ENCODE measurements at places on chromosomes 6 and 20.

GRCh38 chr6:139925894-139926641 lies 551.6 kb upstream of the CITED2 start:
- no peak for DNase-seq

DNA sequence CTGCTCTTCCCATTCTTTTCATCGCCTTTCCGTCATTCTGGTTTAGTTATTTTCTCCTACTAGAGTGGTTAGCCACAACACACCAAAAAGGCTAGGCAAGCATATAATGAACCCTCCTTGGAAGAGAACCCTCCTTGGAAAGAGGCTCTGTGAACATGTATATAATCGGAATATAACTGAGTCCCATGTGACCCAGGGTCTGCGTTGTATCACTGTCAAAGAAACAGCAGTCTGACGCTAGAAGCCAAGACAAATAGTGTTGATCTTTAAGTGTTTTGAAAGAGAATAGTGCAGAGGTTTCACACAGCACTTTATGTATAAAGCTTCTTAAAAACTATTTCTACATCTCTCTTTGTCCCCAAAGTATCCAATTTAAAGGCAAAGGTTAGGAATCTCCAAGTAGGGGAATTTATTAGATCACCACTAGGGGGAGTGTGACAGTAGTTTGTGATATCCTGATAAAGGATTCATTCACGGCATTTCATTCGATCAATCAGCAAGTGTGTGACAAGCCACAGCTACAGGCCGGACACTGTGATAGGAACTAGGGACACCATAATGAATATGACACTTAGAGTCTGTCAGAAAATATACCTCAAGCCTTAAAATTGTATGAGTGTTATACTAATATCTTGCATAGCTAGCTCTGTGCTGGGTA lies 395.3 kb downstream of the CD109 start:
- DNase-seq: no peak

- no peak for DNase-seq
Measured at GRCh38 chr6:147077251-147077650, 127.0 kb upstream of the STXBP5 start.

GRCh38 chr6:140988780-140989179 lies 1143.9 kb upstream of the GJE1 start:
- no peak for DNase-seq

- no peak for DNase-seq
Measured at GRCh38 chr6:139760128-139760527, 385.7 kb upstream of the CITED2 start.

- DNase-seq: no peak
Measured at GRCh38 chr6:138405816-138406413, 1.9 kb downstream of the HEBP2 start.

DNA sequence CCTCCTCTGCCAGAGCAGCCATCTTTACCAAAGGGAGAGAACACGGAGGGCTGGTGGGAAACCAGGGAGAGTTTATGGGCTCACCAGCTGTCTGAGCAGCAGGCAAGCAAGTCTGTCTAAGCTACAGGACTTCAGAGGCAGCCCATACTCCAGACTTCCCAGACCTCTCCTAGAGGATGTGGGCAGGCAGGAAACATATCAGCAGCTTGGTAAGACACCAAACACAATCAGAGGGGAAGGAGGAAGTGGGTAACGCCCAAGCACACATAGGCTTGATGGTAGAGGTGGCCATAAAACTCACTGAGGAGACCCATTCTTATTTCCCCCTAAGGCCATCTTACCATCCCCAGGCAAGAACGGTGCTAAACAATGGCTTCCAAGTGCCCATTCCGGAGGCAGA lies 143.1 kb upstream of the ARID1B start:
- no peak for DNase-seq

DNA sequence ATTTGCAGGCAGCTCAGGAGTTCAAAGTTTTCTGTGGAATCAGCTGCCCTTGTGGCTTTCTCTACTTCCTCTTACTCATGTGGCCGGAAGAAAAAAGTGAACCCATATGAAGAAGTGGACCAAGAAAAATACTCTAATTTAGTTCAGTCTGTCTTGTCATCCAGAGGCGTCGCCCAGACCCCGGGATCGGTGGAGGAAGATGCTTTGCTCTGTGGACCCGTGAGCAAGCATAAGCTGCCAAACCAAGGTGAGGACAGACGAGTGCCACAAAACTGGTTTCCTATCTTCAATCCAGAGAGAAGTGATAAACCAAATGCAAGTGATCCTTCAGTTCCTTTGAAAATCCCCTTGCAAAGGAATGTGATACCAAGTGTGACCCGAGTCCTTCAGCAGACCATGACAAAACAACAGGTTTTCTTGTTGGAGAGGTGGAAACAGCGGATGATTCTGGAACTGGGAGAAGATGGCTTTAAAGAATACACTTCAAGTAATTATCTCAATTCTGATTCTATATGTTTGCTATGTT lies 1.1 kb downstream of the MGME1 start:
- DNase-seq: no peak

DNA sequence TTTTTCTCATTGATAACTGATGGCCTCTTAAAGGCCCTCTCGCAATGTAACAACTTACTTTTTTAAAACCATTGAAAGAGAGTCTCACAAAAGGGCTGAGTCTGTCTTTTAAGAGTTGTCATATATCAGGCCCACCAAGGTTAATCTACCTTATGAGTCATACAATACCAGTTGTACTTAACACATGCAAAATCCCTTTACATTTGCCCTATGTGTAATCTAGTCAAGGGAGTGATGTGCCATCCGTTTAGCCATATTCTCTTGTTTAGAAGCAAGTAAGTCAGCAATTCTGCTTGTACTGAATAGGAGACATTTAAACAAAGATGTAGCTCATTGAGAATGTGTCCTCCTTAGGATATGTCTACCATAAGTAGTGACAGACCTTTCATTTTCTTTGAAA lies 143.7 kb downstream of the TENT5A start:
- DNase-seq: no peak

GRCh38 chr6:101803136-101803535 lies 409.6 kb downstream of the GRIK2 start:
- no peak for DNase-seq

GRCh38 chr20:37804584-37805566 lies 98.1 kb upstream of the VSTM2L start:
- DNase-seq: no peak

GRCh38 chr6:37725957-37726356 lies 28.3 kb upstream of the MDGA1 start:
- DNase-seq: no peak

All from stimulated activated CD4-positive, alpha-beta T cell treated with anti-CD3 and anti-CD28 coated beads, Interleukin-15, amount 100 ng/mL, for 1 hour (primary cell).